HS-5 (cell line): ENCODE measurements at places on chromosomes 12 and 14.
A peak's percentile ranks its signal among the peaks of the same experiment; 100 is the strongest.

- DNase-seq: peak; percentile 88
Observed at GRCh38 chr12:13436696-13437391, 240.3 kb downstream of the EMP1 start.

- DNase-seq: no peak
Observed at GRCh38 chr14:74350928-74351323, 2.7 kb downstream of the VRTN start.

- no peak for DNase-seq
Observed at GRCh38 chr12:45182511-45182910, 33.4 kb upstream of the ANO6 start.

DNA sequence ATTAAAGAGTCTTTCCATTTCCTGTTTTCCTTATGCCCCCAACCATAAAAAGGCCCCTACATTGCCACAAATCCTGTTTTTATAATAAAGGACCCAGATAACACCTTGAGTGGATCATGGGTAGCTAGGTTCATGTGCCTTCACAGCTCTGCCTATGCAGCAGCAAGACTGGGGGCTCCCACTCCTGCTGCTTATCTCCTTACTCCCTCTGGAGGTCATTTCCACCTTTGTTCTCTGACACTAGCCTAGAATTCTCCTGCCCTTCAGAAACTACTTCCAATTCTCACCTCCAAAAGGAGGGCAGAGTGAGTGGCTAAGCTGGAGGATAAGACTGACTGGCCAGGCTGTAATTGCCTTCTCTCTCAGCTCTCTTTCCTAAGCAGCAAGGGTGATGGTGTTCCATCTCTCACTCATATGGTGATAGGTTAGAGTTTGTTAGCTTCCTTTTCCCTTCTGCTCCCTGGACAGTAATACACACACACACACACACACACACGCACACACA is 20.0 kb upstream of the STAC3 start:
- DNase-seq: no peak

GRCh38 chr14:69005432-69006148 is 26.5 kb upstream of the ACTN1 start:
- DNase-seq: peak; percentile 73

- DNase-seq: no peak
Observed at GRCh38 chr14:68033336-68033932, 213.9 kb downstream of the RAD51B start.

DNA sequence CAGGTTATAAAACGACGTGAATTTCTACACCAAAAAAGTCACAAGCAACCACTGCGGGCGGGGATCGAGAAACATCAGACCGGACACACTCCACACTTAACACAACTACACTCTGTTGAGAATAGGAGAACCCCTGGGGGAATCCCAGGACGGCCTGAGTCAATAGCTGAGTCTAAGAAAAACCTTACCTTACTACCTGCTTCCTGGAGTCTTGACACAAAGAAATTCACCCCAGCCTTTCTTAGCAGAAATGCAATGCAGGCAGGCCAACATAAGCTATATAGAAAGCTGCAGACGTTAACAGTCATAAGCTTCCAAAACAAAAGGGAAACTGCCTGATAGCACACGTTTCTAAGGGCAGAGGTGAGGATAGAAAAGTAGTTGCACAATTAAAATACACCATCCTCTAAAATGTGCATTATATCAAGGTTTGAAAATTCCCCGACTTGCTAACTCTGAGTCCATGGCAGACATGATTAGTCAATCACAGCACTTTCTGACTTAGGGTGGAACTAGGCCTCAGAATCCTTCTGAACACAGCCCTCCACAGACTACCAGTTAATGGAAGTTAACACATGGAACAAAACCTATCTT is 68.0 kb downstream of the CCDC88C start:
- no peak for DNase-seq

GRCh38 chr14:71532344-71532743 is 399.9 kb upstream of the RGS6 start:
- DNase-seq: no peak

GRCh38 chr12:120429368-120429767 is 8.5 kb upstream of the COX6A1 start:
- no peak for DNase-seq

GRCh38 chr14:53295985-53296582 is 143.0 kb upstream of the DDHD1 start:
- no peak for DNase-seq

DNA sequence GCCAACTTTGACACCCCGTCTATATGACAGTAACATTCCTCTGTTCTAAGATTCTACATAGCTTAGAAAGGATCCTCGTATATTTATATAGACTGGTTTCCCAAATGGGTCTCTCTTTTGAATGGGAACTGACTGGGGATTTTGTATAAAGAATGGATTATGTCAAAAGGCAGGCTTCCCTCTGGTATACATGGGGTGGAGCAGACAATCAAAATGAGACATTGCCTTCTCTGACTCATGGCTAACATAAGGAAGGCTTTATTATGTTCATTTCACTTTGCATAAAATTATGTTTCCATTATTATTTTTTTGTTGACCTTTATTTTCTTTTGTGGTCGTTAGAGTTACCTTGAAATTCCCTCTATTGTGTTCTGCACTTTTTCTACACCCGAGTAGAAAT is 211.1 kb downstream of the ALG10B start:
- DNase-seq: no peak

DNA sequence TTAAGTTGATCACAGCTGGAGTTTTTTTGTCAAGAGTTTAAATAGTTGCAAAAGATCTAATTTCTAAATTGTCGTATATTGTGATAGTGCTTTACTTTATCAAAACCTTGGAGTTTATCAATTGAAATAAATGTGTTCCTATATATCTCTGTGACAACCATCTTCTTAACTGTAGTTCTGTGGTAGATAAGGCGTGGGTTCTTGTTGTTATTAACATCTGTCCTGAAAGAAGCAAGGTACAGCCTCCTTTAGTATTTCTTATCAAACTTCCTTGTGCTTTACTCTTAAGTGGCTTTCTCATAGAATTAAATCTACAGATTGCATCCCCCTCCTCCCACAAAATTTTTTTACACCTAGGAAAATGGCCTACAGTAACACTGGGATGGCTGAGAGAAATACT is 7.3 kb downstream of the SCYL2 start:
- no peak for DNase-seq

- DNase-seq: no peak
Observed at GRCh38 chr12:574475-575128, 88.6 kb downstream of the NINJ2 start.

- no peak for DNase-seq
Observed at GRCh38 chr12:99232324-99232723, 415.2 kb upstream of the GARIN6 start.

DNA sequence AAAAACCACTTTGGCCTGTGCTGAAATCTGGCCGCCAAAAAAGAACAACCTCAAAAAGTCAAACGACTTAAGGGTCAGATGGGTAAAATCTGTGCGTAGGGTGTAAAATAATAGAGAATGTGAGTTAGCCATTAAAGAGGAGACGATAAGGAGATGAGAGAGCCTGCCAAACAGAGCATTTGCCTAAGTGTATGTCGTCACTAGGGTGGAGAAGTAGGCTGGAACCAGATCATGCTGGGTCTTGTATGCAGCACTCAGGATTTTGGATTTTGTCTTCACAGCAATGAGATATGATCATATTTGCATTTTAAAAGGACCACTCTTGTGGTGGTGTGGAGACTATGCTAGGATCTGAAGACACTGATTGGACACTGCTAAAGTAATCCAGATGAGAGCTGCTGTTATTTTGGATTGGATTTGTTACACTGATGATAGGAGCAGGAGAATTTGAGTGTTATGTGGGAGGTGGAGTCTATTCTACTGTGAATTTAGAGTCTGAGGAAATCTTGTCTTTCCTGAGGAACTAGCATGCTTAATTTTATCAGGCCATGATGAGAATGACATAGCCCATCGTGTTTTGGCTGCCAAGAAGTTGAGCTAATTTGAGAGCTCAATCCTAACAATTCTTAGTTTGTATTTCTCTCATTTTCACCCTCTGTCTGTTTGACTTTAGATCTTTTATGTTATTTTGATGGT is 24.8 kb upstream of the DBX2 start:
- no peak for DNase-seq

GRCh38 chr12:53805067-53805466 is 53.3 kb upstream of the CISTR start:
- no peak for DNase-seq

DNA sequence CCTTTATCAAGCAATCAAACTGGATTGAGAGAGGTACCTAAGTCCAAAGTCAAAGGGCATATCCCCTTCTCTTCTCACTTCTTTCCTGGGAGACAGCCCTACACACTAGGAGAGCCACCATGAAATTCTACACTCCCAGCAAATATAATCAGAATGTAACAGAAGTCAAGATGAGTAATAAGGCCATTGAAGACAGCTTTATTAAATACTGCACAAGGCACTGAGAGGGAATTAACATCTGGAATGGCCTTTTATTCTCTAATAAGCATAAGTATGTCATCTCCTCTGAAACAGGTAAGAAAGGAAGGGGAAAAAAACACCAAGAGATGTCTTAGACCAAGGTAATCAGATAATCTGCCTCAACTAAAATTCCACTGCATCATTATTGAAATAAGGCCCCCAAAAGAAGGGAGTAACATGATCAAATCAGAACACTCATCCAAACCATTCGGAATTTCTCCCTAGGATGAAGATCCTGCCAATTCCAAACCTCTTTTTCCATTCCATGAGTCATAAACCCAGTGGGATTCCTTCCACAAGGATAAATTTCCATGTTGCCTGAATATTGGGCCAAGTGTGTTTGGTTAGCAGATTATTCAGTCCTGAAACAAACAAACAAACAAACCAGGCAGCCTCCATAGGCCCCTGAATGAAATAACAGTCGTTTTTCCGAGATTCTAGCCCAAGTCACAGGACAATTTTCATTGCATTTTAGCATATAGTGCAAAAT is 19.9 kb downstream of the SLC35F4 start:
- peak; percentile 66 for DNase-seq

- no peak for DNase-seq
Observed at GRCh38 chr14:30283822-30284446, 275.0 kb upstream of the G2E3 start.

DNA sequence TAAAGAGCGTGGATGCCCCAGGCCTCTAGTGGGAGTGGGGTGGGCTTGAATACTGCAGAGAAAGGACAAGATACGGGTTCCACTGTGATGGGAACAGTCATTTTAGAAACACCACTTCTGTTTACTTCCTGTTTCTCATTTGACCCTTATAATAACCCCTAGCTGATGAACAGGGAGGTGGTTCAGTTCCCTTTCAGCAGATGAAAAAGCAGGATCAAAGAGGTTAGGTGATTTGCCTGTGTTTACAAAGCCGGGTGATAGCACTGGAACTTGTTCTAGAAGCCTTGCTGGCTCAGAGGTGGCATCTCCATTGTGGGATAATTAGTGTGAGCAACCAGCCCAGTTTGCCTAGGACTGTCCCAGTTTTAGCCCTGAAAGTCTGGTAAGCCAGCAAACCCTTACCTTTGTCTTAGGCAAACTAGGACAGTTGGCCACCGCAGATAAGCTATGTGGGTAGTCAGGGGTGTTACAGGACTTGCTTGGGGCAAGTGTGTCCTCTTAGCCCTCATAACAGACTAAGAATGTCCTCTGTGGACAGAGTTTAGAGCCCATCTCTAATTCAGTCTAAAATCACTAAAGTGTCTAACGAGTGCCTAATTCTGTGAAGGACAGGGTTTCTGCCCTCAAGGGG is 7.5 kb upstream of the LRP1-AS start:
- no peak for DNase-seq

- DNase-seq: no peak
Observed at GRCh38 chr14:81177225-81177624, 43.5 kb downstream of the GTF2A1 start.

DNA sequence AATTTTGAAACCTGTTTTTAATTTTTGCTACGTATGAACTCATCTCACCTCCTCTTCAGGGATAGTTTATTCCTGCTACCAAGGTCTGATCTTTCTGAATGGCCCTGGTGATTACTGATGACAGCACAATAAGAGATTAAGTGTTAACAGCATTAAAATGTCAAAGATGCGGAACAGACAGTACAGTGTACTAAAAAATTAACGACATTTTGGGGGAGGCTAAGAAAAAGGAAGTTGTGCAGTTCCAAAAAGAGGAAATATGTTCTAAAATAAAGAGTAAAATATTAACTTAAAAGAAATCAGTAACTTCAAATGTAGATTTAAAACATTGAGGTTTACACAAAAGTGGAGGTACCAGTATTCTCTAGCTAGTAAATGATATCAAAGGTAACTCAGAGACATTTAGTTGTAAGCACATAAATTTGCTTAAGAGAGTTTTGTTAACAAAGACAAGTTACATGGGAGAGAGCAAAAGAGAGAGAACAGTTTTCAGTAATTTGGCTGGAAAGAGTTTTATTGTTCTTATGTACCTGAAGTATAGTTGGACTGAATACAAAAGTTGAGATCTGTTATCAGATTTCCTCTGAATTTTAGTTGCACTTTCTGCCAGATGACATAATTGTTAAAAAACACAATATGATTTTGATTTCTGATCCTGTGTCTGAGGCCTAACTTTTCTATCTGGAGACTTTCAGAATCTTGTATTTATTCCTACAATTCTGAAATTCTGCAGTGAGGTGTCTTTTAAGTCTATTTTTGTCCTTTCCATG is 4.2 kb upstream of the CLECL1 start:
- no peak for DNase-seq

- peak; percentile 56 for DNase-seq
Observed at GRCh38 chr14:44204061-44204835, 302.8 kb downstream of the FSCB start.

DNA sequence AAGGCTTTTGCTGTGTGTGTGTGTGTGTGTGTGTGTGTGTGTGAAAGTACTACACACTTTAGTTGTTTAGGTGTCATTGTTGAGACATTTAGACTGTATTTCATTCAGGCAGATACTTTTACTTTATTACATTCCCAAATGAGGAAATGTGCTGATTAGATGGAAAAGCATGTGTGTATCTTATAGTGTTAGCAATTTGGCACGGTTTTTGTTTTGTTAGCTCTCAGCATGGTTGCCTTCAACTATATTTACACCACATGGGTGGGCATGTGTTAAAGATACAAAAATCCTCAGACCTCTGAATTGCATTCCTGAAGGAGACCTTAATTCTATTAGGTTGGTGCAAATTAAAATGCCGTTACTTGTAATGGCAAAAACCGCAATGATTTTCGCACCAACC is 879.5 kb downstream of the DIO2 start:
- no peak for DNase-seq

- no peak for DNase-seq
Observed at GRCh38 chr12:52580496-52580895, 6.9 kb upstream of the KRT74 start.

GRCh38 chr12:132640936-132641335 is 22.4 kb downstream of the P2RX2 start:
- DNase-seq: no peak

GRCh38 chr12:104752016-104752415 is 206.1 kb downstream of the SLC41A2 start:
- DNase-seq: no peak
